ENCODE measurements at places on chromosomes 6 and 20.

- no peak overlapping the region for H3K27ac ChIP-seq
- H3K4me1 ChIP-seq, result no peaks in the 10 kb centered on the region
- no peak for DNase-seq
- no peaks in the 10 kb centered on the region for H3K27me3 ChIP-seq
- H3K36me3 ChIP-seq, result no peaks in the 10 kb centered on the region
- H3K4me3 ChIP-seq, result no peak overlapping the region
Observed at GRCh38 chr6:46473881-46474280, 17.4 kb downstream of the RCAN2 start.

DNA sequence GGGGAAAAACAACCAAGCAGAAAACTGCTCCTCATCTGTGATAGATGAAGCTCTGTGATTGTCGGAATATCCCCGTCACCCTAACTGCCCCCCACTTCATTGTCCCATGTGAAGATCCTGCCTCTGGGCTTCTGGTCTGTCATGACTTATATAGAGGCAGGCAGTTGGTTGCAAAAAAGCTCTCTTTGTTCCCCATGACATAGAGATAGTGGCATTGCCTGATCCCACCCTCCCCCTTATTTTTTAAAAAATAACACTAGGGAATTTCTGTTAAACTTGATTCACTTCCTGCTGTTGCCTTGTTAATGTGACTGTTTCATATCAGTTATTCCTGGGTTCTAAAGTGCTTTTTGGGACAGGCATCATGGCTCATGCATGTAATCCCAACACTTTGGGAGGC is 203.1 kb downstream of the JARID2 start:
- no peak for DNase-seq
- no peak overlapping the region for H3K27ac ChIP-seq
- H3K4me3 ChIP-seq, result no peak overlapping the region
- H3K27me3 ChIP-seq, result no peaks in the 10 kb centered on the region

GRCh38 chr6:137650720-137651119 is 156.5 kb upstream of the OLIG3 start:
- no peaks in the 10 kb centered on the region for H3K4me1 ChIP-seq
- H3K27me3 ChIP-seq, result no peaks in the 10 kb centered on the region
- no peaks in the 10 kb centered on the region for H3K36me3 ChIP-seq

GRCh38 chr6:79985128-79985527 is 19.3 kb upstream of the TTK start:
- DNase-seq, result no peak
- H3K27ac ChIP-seq, result no peak overlapping the region
- H3K27me3 ChIP-seq, result no peaks in the 10 kb centered on the region
- no peaks in the 10 kb centered on the region for H3K4me1 ChIP-seq
- H3K36me3 ChIP-seq, result no peaks in the 10 kb centered on the region
- no peak overlapping the region for H3K4me3 ChIP-seq

- H3K36me3 ChIP-seq, result no peaks in the 10 kb centered on the region
- H3K27ac ChIP-seq, result no peak overlapping the region
- no peak for DNase-seq
Observed at GRCh38 chr6:143948208-143948607, 59.9 kb downstream of the PLAGL1 start.

DNA sequence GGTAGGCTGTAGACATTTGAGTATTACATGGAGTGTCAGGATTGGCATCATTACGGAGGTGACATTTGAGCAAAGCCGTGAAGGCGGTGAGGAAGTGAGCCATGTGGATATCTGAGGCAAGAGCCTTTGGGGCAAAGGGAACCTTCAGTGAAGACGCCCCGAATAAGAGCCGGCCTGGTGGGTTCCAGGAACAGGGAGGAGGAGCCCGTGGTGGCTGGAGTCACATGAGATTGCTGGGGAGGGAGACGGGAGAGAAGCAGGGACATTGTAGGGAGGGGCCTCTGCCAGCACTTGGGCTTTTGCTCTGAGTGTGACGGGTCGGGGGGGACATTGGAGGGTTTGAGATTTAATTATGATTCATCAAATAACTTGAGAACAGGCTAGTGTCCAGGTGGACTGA is 78.3 kb downstream of the PHACTR3 start:
- no peak overlapping the region for H3K4me3 ChIP-seq
- DNase-seq, result no peak
- H3K27ac ChIP-seq, result no peak overlapping the region

- no peak for DNase-seq
- no peaks in the 10 kb centered on the region for H3K27me3 ChIP-seq
- peaks cover 14% of the 10 kb centered on the region for H3K4me1 ChIP-seq
- peak overlapping the region; percentile 9 for H3K27ac ChIP-seq
- H3K4me3 ChIP-seq, result no peak overlapping the region
Observed at GRCh38 chr20:31497838-31498540, 16.3 kb upstream of the HM13 start.
